ENCODE measurements at places on chromosomes 3 and 15. TPM values are rescaled to one million over a fixed set of nuclear protein-coding genes. Genes with fewer than 3 reads are reported as not detected.

TMEM202 gene
- total RNA-seq, result not detected

GRCh38 chr3:197169028-197169427 lies 129.4 kb downstream of the DLG1 start:
- no peak for DNase-seq

UBA3 gene
- total RNA-seq, result 93.3 TPM

GALNT15 gene
- 37.7 TPM for total RNA-seq

DNA sequence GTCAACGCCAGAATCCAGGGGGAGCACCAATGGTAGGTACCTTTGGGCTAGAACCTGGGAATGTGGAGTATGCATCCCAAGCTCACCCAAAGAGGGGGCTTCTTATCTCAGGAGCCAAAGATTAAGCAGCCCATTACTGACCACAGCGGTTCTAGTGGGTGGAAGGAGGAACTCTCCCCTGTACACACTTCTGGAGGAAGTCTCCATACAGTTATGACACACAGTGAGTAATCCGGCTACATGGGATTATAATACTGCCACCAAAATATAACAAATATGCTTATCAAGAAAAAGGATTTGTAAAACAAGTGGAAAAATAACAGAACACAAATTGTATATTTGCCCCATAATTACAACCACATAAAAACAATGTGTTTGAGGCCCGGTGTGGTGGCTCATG lies 8.4 kb downstream of the MYO1E start:
- no peak for DNase-seq

- DNase-seq, result no peak
These were observed 49.5 kb downstream of the ARRDC4 start for GRCh38 chr15:98009971-98010370.

MESP1 gene
- 1.3 TPM for total RNA-seq

CCDC174 gene
- 12.1 TPM for total RNA-seq

DNA sequence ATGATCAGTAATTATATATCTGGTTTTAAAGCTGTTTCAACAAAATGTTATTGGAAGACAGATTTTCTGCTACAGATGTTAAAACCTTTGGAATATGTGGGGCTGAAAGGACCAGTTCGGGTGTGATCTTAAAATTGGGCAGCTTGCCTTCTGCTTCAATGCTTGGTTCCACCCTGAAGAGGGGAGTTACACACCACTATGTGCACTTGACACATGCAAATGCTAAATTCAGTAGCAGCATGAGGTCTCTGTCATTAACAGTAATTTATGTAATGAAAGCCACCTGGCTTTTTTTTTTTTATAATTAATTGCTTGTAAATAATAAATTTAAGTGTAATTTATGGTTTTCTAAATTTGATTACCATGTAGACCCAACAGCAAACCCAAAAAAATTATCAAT lies 24.6 kb downstream of the CDIN1 start:
- no peak for DNase-seq

DNA sequence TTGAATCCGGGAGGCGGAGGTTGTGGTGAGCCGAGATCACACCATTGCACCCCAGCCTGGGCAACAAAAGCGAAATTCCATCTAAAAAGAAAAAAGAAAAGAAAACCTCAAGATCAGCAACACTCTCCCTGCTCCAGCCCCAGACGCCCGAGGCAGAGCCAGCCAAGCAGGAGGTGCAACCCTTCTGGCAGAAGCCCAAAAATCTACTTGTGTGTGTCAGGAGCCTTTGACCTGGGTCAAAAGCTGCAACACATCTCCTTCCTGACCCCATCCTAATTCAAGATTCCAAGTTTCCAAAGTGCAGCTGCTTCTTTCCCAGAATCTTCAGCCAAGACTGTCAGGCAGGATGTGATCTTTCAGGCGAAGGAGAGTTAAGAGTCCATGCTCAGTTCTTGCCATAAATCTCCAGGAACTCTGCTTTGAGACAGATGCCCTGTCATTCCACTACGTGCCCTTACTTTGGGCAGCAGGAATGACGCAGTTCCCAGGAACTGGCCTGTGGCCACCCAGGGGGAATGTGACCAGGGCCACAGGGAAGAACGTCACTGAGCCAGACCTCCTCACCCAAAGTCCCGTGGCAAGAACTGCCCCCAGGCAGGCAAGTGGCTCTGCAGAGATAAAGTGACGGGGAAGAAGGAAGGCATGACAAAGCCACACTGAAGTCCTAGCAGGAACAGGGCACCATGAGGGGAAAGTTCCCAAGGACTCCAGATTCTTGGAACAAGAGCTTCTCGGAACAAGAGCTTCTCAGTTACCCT lies 39.4 kb downstream of the SH3BP5 start:
- peak; percentile 78 for DNase-seq

- no peak for DNase-seq
These were observed 9.6 kb downstream of the AMIGO3 start for GRCh38 chr3:49709852-49710251.

GRCh38 chr3:194243172-194243837 lies 107.4 kb downstream of the HES1 start:
- DNase-seq, result no peak

DNA sequence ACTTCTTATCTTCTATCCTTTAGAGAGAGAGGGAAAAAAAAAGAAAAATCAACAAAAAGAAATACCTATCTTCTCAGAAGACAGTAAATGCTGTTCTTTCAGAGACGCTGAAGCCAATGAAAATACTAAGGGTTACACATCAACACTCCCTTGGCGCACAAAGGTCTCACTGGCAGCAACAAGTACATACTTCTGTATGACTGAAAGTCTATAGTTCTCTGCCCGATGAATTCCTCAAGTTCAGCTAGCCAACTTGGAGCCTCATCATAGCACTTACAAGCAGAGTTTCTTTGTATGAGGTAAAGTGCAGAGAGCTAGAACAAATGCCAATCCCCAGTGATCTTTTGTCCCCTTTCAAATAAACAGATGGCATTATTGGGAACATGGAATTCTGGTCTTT lies 62.7 kb downstream of the CPNE4 start:
- peak; percentile 69 for DNase-seq

GRCh38 chr3:149042789-149043386 lies 43.4 kb downstream of the HLTF start:
- DNase-seq, result peak; percentile 66

DNA sequence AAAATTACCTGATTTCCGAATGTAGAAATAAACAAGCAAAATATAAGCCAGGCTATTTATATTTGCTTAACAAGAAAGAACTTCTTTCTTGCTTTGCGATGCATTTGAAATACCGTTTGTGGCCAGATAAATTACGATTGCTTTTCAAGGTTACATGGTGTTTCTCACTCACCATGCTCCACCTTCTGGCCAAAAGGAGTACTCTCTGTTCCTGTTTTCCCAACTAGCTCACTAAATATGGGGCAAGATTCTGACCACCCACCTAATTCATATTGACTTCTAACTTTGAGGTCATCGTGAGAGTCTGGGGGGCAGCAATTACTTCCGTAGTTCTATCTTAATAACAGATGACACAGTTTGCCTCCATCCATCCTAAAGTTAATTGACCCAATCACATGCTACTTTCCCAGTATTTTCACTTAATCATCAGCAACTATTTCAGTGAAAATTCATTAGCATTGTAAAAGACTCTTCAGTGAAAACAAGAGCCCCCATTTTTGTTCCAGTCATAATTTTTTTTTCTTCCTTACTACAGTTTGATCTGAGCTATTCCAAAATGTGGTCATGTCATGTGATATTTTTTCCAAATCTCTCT lies 25.9 kb downstream of the ACP3 start:
- DNase-seq, result peak; percentile 82

GOLGA8H gene
- total RNA-seq, result under 0.01 TPM

DNA sequence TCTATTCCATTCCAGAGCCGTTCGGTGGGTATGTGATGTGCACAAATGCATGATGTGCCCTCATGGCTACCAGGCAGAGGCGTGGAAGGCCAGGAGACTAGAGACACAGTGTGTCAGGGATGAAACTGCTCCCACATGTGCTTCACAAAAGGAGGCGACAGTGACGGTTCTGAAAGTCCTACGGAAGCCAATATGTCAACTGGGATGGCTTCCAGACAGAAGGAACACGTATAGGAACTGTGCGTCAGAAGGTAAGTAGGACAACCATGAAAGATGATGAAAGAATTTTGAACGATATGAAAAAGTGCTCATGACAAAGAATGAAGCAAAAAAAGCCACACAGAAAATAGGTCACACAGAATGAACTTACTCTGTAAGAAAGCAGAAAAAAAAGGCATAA lies 34.1 kb downstream of the GLB1 start:
- no peak for DNase-seq

GRCh38 chr15:63043335-63044076 lies 959 bp downstream of the TPM1 start:
- no peak for DNase-seq

GOLGA6L9 gene
- total RNA-seq, result 1.5 TPM

GRCh38 chr3:133695560-133696171 lies 33.9 kb upstream of the TOPBP1 start:
- DNase-seq, result no peak

DNA sequence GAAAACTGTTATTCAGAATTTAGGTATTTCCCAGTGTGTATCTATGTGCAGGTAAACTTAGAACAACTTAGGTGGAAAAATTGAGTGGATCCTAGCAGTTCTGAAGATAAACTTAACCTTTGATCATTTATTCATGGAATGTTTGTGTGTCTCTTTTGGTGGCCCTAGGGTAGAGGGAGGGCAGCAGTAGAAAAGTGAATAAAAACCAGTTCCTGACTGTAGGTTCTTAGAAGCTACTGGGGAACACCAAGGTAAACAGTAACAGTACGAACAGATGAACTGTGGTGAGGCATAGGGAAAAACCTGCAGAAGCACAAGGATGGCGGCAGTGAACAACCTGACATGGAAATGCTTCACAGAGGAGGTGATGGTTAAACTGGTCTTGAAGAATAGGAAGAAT lies 2.5 kb downstream of the SNRK start:
- no peak for DNase-seq

DNA sequence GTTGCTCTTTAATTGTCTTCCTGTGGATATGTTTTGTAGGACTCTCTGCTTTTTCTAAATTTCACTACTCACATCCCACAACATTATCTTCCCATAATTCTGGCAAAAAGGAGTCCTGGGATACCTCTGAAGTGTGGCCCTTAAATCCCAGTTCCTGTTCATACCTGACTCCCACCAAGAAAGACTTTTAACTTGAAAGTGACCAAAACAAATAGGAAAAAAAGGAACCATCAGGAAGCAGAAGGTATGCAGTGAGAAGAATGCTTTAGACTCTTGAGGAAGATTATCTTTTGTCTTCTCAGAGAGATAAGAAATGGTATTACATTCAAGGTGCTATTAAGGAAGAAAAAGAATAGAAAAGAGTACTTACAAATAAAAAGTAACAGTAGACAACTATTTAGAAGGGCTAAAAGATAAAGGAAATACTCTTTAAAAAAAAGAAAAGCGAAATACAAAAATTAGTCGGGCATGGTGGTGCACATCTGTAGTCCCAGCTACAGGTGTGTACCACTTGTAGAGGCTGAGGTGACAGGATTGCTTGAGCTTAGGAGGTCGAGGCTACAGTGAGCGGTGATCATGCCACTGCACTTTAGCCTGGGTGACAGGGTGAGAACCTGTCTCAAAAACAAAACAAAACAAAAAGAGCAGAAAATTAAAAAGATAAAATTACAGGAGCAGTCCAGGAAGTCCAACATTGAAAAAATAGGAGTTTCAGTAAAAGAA lies 46.8 kb downstream of the PXK start:
- no peak for DNase-seq

DNA sequence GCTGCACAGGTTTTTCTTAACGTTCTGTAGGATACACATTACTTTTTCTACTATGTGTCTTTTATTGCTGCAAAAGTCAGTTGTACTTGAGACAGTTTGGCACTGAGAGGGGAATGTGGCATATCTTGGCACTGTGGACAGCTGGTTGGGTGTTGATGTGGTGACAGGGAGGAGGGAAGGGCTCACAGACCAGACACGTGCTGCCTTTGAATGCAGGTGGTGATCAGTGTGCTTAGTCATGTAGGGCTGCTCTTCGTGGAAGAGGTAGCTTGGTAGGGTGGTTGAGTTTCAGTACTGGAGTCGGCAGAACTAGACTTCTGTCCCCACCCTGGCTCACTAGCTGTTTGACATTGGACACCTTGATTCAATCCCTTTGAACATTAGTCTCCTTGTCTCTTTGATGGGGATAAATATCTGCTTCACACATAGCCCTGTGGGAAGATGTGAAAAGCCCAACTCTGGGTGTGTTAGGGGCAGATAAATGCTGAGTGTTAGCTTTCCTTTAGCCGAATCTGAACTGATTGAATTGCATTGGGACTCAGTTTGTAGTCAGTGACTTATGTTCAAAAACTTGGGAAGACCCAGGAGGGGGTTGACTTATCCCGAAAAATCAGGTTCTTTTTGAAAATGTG lies 108.4 kb downstream of the PTPRG start:
- DNase-seq, result no peak

GRCh38 chr15:91807122-91807521 lies 46.4 kb upstream of the SLCO3A1 start:
- DNase-seq, result no peak

- peak; percentile 66 for DNase-seq
These were observed 139.4 kb downstream of the OPA1 start for GRCh38 chr3:193732391-193732790.

ZPLD1 gene
- total RNA-seq, result 0.17 TPM

GRCh38 chr3:16028604-16029003 lies 145.9 kb upstream of the GALNT15 start:
- peak; percentile 92 for DNase-seq
